ENCODE measurements at places on chromosomes 1 and 21. TPM values are rescaled to one million over a fixed set of nuclear protein-coding genes. Genes with fewer than 3 reads are reported as not detected.

CD101 gene
- not detected for total RNA-seq

LAPTM5 gene
- not detected for total RNA-seq

CNR2 gene
- not detected for total RNA-seq

SSR2 gene
- total RNA-seq, result 553 TPM

LCE1A gene
- not detected for total RNA-seq

LCE2B gene
- not detected for total RNA-seq

FABP3 gene
- 5.6 TPM for total RNA-seq

SLC6A9 gene
- 2.0 TPM for total RNA-seq

RXRG gene
- total RNA-seq, result not detected

LAMB3 gene
- total RNA-seq, result 0.72 TPM

OR2T11 gene
- not detected for total RNA-seq

LCE6A gene
- total RNA-seq, result not detected

GPR3 gene
- 0.83 TPM for total RNA-seq

UTS2 gene
- total RNA-seq, result not detected

CLCNKB gene
- total RNA-seq, result not detected

ACTL8 gene
- 0.28 TPM for total RNA-seq

VWA1 gene
- 0.83 TPM for total RNA-seq

LIPI gene
- not detected for total RNA-seq

GJC2 gene
- total RNA-seq, result 1.1 TPM

PLCH2 gene
- total RNA-seq, result 0.28 TPM

IGSF9 gene
- total RNA-seq, result not detected

B3GALT6 gene
- 18.3 TPM for total RNA-seq

KRTAP12-2 gene
- total RNA-seq, result not detected

CGN gene
- 0.36 TPM for total RNA-seq

LMX1A gene
- total RNA-seq, result not detected

OR2L5 gene
- not detected for total RNA-seq

AIRE gene
- total RNA-seq, result not detected

ASPM gene
- 27.8 TPM for total RNA-seq

CLIC6 gene
- not detected for total RNA-seq

BEND5 gene
- 1.1 TPM for total RNA-seq

ESRRG gene
- 0.56 TPM for total RNA-seq

SPOCD1 gene
- 42.2 TPM for total RNA-seq

PLA2G2C gene
- total RNA-seq, result not detected

OR2L2 gene
- total RNA-seq, result not detected

GJB3 gene
- total RNA-seq, result not detected
